ENCODE measurements at places on chromosomes 16 and 17. TPM values are rescaled to one million over a fixed set of nuclear protein-coding genes. Genes with fewer than 3 reads are reported as not detected.

C17orf50 gene
- total RNA-seq = not detected

USP31 gene
- 3.9 TPM for total RNA-seq

KRTAP4-4 gene
- total RNA-seq = not detected

DNA sequence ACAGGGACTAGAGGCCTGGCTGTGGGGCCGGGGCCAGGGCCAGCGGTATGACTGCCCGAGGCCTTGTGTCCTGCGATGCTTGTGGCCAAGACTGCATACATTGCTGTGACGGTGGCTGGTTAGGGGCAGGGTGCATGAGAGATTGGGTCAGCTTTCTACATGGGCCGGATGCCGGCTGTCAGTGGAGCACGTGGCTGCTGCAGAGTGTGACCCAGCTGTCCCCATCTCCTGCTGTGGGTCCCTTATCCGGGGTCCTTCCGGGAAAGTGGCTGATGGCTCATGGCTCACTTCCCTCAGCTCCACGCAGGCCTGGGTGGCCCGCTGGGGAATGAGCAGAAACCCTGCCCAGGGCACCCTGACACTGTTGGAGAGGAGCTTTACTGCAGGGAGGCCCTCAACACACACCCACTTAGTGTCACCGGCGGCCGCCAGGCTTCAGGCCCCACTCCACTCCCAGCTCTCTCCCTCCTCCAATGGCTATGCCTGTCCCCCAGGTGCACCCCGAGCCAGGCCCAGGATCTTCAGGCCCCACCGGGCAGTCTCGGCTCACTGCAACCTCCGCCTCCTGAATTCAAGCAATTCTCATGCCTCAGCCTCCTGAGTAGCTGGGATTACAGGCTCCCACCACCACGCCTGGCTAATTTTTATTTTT lies 808 bp upstream of the RGS11 start:
- no peaks in the 10 kb centered on the region for H3K36me3 ChIP-seq
- peaks cover 45% of the 10 kb centered on the region for H3K27me3 ChIP-seq
- DNase-seq = no peak
- H3K4me3 ChIP-seq = no peak overlapping the region
- peaks cover 3% of the 10 kb centered on the region for H3K4me1 ChIP-seq

DNA sequence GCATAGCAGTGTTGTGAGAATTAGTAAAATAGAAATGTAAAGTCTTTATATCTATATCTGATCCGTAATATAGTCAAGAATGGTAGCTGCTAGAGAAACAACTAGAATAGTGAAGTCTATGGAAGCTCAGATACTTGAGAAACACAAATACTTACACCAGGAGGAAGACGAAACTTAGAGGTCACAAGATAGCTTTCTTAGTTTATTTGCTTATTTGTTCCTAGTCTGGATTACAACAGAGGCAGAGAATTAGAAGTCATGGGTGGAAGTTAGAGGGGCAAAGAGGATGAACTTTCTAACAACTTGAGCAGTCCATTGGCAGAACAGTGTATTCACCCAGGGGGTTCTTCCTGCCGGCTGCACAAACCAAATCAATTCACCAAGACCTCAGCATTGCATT lies 13.9 kb downstream of the GNGT2 start:
- DNase-seq = no peak
- H3K36me3 ChIP-seq = no peaks in the 10 kb centered on the region
- H3K27me3 ChIP-seq = no peaks in the 10 kb centered on the region
- no peak overlapping the region for H3K27ac ChIP-seq
- no peaks in the 10 kb centered on the region for H3K4me1 ChIP-seq

DNA sequence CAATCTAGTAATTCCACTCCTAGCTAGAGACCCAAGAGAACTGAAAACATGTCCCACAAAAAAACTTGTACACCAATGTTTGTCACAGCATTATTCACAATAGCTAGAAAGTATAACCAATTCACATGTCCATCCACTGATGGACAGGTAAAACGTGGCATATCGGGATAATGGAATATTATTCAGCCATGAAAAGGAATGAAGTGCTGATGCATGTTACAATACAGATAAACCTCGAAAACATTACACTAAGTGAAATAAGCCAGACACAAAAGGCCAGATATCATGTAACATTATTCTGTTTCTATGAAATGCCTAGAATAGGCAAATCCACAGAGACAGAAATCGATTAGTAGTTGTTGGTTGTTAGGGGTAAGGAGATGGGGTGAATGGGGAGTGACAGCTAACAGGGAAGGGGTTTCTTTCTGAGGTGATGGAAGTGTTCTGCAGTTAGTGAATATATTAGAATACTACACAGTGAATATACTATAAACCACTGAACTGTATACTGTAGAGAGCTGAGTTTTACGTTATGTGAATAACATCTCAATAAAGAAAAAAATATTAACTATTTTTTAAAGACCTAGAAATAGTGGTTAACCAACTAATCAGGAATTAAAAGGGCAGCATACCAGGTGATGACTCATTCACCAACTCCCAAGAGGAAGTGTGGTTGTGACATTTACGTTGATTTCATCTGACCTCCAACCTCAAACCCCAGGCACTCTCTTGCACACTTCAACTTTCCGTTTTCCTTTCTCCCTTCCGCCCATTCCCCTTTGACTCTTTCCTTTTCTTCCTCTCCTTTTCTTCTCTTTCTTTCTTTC lies 48.6 kb downstream of the GAS7 start:
- H3K27me3 ChIP-seq = no peaks in the 10 kb centered on the region
- DNase-seq = peak; percentile 86
- H3K4me1 ChIP-seq = no peaks in the 10 kb centered on the region
- H3K36me3 ChIP-seq = no peaks in the 10 kb centered on the region
- H3K4me3 ChIP-seq = no peak overlapping the region

- H3K27ac ChIP-seq = no peak overlapping the region
- peaks cover 51% of the 10 kb centered on the region for H3K36me3 ChIP-seq
- H3K4me1 ChIP-seq = no peaks in the 10 kb centered on the region
- no peak for DNase-seq
- no peak overlapping the region for H3K4me3 ChIP-seq
These were observed 13.3 kb downstream of the MIEN1 start for GRCh38 chr17:39716879-39717536.

GRCh38 chr17:45784293-45784740 lies at the start of gene CRHR1:
Gene CRHR1, plus strand, starts transcription at chr17:45784320. Its CDS starts 225 bp downstream, at chr17:45784545.
- H3K36me3 ChIP-seq = no peaks in the 10 kb centered on the region
- no peak within 1 kb of the TSS for H3K27ac ChIP-seq
- H3K4me1 ChIP-seq = peaks cover 1% of the 10 kb centered on the region
- H3K27me3 ChIP-seq = peaks cover 80% of the 10 kb centered on the region
- DNase-seq = no peak

Data from IMR-90 (cell line).